Smooth muscle cell of the brain vasculature (primary cell): ENCODE measurements at places on chromosomes 12 and 14.

- DNase-seq: no peak
These were observed 124.5 kb upstream of the USP15 start for GRCh38 chr12:62135553-62136200.

- no peak for DNase-seq
These were observed 20.3 kb upstream of the PPP4R4 start for GRCh38 chr14:94153750-94154342.

GRCh38 chr12:58458102-58458501 is 462.2 kb downstream of the LRIG3 start:
- DNase-seq: no peak

DNA sequence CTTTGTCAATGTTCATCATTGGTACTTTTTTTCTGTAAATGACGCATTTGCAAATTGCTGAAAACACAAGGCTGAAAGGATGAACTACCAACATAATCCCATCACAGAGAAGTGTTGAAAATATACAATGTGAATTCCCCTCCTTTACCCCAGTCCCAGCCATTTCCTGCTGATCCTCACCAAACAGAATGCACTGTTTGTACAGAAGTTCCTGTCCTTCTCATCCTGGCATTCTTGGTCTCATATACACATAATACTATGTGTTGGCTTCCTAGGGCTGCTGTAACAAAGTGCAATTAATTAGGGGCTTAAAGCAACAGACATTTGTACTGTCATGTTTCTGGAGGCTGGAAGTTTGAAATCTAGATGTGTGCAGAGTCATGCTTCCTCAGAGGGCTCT is 836.2 kb upstream of the MGAT4C start:
- no peak for DNase-seq

- DNase-seq: no peak
These were observed 846.8 kb downstream of the NRXN3 start for GRCh38 chr14:79016828-79017505.

DNA sequence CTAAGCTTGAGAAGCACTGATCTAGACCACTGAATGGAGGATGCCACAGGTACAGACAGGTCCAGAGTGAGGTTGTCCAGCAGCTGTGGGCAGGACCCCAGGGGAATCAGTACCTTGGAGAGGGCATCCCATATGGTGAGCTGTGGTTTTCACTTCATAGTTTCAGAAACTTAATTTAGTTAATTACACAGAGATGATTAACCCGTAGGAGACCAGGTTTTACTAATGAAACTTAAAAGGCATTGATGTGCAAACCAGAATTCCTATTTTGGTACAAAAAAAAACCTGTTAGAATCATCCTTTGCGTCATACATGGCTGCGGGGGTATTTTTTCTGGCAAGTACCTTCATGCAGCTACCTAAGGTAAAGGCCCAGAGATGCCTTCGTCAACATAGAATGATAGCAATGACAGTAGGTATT is 159.3 kb downstream of the DACT1 start:
- DNase-seq: no peak

DNA sequence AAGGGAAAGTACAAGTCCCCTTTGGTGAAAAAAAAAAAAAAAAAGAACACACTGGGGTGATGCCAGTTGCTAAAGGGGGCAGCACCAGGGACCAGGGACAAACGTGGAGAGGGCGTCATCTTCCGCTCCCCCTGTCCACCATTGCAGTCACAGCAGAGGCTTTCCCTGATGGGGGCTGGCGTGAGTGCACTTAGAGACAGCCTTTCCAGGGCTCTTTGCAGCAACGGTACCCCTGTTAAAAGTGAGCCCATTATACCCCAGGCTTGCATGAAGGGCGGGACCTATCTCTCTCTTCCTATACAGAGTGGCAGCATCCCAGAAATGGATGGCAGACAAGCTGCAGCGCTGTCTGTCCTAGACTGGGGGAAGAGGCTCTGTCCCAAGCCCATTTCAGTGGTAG is 155.0 kb downstream of the KCNK10 start:
- no peak for DNase-seq

DNA sequence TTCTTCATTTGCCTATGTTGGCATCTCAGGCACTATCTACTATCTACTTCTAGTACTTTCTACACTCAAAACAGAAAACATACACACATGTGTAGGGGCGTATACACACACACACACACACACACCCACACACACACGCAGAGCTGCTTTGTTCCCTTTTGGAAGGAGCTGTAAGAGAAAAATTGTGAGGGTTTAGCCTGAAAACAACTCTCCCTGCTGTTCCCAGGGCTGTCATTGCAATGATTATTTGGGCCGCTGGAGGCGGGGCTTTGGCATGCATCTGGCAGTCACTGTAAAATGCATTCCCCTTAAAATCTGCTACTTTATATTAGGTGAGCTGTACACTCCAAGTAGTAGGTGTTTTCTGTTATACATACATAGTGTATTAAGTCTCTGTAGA is 29.1 kb upstream of the SLC38A2 start:
- no peak for DNase-seq

GRCh38 chr14:22538671-22539228 is 50.3 kb downstream of the DAD1 start:
- DNase-seq: no peak

DNA sequence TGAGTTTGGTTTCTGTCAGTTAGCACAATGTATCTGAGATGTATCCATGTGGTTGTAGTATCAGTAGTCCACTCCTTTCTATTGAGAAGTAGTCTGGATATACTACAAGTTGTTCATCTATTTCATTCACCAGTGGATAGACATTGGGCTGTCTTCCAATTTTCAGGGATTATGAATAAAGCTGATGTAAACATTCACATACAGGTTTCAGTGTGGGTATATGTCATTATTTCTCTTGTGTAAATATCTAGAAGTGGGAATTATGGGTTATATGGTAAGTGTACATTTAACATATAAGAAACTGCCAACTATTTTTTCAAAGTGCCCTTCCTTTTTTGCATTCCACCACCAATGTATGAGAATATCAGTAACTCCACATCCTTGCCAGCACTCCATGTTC is 35.9 kb downstream of the PHLDA1 start:
- no peak for DNase-seq

DNA sequence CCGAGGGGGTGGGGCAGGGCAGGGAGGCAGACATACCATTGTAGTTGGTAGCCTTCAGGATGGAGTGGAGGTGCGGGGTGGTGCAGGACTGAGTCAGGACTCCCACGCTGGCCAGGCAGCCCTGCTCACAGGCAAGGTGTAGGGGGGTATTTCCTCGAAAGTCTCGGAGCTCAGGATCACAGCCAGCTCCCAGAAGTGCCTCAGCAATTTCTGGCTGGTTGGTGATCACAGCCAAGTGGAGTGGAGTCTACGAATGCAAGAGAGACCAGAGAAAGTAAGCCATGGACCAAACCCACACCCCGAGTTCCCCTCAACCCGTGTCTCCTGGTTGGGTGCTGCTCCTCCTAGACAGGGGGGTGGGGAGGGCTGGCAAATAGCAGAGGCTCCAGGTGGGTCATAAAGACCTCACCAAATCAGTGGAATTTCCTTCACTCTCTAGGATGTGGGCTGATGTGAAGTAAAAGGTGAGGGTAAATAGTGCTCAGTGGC is 1.4 kb downstream of the NFKBIA start:
- no peak for DNase-seq

- DNase-seq: no peak
These were observed 5.1 kb upstream of the LTBP2 start for GRCh38 chr14:74616996-74617700.

DNA sequence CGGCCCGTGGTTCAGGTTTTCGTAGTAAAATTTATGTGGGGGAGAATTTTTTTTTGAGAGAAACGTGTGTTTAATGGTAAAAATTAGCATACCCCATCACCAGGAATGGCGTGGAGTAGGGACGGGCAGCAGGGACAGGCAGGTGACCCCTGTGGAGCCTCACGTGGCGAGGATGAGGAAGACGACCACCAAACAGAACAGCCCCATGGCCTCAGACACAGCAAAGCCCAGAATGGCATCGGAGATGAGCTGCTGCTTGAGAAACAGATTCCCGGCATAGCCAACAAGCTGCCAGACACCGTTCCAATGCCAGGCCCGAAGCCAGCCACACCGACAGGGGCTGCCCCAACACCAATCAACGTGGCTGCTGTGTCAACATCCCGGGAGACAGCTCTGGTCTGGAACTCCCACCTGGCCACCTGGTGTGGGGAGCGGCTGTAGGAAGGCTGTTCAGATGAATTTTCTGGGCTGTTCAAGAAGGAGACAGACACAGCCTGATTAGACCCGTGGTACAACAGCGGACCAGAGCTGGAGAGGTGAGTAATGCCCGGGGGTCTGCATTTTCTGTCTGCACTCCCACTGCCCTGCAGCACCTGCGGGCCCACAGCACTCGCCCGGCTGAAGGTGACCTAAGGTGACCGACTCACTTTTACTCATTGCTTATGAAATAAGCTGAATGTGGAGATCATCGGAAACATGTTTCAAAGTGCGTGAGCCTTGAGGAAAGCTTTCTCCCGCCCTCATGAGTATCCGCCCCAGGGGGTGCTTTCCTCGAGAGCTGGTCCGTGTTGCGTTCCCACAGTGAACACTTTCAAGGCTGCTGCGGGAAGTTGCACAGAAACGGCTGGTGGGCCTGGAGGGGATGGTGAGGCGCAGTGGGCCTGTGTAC is 10.6 kb downstream of the TMEM121 start:
- no peak for DNase-seq

DNA sequence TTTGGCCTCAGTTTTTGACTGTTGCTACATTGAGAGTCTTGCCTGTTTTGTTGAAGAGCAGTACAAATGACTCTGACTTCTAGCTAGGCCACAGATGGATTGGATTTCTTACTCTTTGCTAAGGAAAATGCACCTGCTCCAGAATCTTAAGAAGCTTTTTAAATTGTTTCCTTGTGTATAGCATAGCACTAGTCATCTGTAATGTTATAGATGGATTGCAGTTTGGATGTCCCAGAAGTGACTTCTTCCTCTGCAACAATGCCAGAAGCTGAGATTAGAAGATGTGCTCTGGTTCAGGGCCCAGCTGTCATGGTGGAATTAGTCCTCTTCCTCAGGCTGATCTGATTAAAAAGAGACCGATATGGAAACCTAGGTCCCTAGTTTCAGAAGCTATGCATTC is 67.9 kb downstream of the DAAM1 start:
- no peak for DNase-seq

- DNase-seq: no peak
These were observed 41.7 kb downstream of the BICD1 start for GRCh38 chr12:32148372-32148771.

DNA sequence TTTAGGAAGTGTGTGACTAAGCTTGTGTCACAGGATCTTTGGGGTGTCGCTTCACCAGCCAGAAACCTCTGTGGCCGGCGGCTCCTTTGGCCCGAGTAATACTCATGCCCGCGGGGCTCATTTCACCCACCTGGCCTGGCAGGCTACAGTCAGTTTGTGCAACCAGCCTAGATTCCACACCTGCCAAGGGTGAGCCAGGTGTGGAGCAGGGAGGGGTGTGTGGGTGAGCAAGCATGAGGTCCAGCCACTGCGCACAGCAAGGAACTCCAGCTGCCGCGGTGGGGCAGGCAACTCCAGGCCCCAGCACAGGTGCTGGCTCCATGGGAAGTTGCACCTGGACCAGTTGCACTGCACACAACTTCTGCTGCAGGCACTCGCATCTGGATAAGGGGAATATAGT is 462.3 kb upstream of the LRFN5 start:
- no peak for DNase-seq

DNA sequence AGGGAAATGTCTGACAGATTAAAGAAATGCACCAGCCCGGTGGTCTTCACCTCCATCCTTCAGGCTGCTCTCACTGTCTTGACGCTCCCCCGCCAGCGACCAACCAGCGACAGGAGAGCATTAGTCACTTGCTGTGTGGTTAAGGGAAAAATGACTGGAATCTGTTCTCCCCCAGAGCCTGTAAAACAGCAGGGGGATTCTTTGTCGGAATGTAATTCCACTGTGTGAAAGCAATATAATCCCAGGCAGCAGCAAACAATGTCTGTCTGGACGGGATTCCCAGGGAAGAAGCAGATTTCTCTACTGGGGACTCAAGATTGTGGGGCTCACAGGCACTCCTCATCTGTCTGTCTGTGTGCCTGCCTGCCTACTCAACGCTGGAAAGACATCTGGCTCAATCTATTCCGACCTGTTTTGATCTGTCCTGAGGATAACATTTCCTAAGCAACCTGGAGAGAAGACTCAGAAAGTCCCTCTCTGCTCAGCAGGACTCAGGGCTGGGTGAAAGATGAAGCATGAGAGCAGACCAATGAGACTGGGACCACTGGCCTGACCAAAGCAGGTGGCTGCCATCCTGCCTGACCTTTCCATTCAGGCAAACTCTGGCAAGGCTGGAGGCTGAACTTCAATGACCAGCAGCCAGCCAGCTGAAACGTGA is 54.6 kb downstream of the NUAK1 start:
- peak; percentile 81 for DNase-seq

GRCh38 chr12:65596514-65597091 is 227.7 kb upstream of the HMGA2 start:
- DNase-seq: no peak

DNA sequence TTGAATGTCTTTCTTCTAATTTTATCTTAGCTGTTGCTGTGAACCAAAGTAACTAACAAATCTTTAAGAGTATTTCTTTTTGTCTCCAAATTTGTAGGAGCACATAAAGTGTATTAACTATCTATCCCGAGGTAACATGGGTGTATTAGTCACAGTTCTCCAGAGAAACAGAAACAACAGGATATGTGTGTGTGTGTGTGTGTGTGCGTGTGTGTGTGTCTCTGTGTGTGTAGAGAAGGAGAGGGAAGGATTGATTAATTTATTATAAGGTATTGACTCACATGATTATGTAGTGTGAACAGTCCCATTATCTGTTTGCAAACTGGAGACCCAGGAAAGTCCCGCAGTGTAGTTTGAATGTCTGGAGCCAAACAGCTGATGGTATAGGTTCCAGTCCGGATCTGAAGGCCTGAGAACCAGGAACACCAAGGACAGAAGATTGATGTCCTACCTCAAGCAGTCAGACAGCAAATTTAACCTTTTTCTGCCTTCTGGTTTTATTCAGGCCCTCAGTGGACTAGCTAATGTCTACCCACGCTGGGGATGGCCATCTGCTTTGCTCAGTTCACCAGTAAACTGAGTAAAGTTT is 14.4 kb downstream of the G2E3 start:
- no peak for DNase-seq

- DNase-seq: no peak
These were observed 20.0 kb downstream of the BORCS5 start for GRCh38 chr12:12376646-12377448.

DNA sequence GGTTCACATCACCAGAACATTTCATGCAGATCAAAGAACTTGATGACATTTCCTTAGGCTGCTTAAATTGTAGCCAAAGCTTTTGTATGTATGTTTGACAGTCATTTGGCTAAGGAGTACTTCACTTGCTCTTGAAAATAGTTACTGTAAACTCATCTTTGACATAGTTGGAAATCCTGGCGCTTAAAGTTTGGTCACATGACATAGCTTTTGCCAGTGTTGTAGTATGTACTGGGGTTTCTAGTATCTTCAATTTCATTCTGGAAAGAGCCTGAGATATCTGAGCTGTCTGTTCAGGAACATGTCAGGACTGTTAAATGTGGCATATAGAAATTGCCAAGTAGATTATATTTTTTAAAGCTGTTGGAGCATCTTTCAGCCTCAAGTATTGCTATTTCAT is 55.7 kb downstream of the WDR20 start:
- no peak for DNase-seq

GRCh38 chr12:26124446-26125399 is at the start of gene BHLHE41:
BHLHE41 (minus strand) TSS chr12:26125037; CDS start chr12:26124779, 258 bp downstream.
- no peak for DNase-seq

GRCh38 chr12:111221062-111222026 is 147.6 kb downstream of the PHETA1 start:
- DNase-seq: no peak
